Stimulated activated CD8-positive, alpha-beta memory T cell treated with anti-CD3 and anti-CD28 coated beads, Interleukin-15, amount 100 ng/mL, for 48 hours (primary cell): ENCODE measurements at places on chromosomes 5 and 9.

GRCh38 chr9:108600896-108601295 lies 254.9 kb downstream of the ACTL7B start:
- no peak for DNase-seq

DNA sequence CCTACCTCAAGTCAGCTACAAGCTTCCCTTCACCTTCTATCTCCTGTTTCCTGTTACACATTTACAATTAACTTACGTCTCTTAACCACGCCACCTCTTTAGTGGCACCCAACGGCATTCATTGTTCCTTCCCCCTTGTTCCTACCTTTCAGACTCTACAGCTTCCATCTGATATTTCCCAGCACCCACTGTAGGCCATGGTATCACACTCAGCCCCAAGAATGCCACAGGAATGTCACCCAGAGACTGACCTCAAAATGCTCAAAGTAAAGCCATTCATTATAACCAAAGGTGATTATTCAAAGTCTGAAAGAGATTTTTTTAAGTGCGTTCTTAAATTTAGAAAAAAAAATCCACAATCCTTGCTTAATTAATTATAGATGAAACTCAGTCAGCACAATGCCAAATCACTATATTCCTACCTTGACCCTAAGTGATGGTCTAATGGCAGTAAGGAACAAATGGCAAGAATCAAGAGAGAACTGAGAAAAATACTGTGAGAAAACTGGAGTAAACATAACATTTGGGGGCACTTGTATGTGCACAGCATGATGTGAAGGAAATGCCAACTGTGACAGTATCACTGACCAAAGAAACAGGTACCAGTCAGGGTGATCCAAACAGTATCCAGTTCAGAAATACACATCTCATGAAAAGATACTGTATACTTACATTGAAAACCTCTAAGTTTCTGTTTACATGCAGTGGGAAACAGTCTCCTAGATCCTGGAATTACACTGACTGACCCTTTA lies 52.1 kb downstream of the CTNND2 start:
- DNase-seq = no peak

- DNase-seq = no peak
Observed at GRCh38 chr9:110087605-110088004, 120.4 kb downstream of the C9orf152 start.

DNA sequence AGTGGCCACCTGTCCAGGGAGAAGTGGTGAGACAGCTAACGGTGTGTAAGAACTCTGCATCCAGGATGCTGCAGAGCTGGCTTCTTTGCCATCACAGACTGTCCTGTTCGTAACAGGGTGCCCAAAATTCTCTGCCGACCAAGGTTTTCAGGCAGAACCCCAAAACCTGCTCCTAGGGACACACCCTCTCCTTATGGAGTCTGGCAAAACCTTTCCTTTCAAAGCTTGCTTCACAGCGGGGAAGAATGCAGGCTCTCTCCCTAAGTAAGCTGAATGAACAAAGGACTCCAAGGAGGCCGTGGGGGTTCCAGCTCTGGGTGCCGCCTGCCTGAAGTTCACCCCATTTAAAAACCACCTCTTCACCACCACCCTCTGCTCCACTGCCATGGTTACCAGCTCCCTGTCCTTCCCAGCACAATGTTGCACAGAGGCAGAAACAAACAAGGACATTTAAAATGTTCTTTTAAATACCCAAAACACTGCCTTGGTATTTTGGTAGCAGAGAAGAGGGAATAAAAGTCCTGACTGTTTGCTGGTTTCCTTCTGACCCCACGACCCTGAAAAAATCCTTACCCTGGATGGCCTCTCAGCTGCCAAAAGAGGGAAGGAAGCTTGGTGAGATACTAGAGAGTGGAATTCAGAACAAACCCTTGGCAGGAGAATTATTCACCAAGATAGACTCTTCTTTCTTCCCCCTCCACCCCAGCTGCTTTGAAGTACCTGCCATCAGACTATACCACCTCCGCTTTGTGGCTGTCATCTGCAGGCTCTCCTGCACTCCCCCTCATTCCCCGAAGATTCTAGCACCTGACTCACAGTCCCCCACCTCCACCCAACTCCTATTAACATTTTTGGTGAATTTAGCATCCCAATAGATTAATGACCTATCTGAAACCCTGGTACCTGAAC lies 7.1 kb upstream of the KLF9 start:
- DNase-seq = no peak

DNA sequence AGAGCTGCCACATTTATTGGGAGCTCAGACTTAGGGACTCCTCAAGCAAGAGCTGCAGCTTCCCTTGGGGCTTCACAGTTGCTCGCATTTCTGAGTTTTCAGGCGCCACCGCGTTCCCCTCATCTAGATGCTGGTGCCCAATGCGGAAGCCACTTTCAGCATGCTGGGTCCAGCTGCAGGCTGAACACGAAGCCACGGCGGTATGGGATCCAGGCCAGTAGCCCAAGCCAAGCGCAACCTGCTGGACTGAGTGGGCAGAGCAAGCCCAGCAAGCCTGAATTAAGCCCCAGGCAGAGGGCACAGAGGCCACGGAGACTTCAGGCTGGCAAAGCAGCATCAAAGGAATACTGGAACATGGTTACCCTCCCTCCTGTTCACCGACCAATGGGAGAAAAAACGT lies 391.5 kb downstream of the HTR1A start:
- no peak for DNase-seq

- DNase-seq = no peak
Observed at GRCh38 chr5:135377751-135378680, 21.0 kb downstream of the MACROH2A1 start.

DNA sequence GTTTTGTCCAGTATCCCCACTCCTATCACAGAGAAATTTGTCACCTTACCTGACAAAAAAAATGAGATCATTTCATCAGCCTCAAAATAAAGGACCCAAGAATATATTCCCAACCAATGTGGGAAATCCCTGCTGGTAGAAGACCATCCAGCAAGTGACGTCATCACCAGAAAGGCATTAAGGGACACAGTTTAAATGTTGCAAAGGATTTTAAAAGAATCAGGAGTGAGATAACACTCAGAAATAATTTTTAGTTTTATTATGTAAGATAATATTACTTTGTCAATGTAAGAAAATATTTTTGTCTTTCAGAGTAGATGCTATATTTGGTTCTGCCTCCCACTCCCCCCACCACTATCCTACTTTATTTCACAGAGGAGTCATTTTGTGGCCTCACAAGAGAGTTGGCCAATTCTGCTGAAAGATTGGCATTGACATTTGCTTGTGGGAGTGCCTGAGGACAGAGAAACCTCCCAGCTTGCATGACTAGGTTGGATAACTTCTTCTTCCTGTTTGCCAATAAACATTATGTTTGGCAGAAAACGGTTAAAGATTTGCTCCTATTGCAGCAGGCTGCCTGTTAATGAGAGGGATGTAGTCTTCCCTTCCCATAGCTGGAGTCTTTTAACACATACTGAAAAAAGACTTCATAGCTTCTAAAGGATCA lies 288.6 kb upstream of the DAB2 start:
- DNase-seq = no peak

DNA sequence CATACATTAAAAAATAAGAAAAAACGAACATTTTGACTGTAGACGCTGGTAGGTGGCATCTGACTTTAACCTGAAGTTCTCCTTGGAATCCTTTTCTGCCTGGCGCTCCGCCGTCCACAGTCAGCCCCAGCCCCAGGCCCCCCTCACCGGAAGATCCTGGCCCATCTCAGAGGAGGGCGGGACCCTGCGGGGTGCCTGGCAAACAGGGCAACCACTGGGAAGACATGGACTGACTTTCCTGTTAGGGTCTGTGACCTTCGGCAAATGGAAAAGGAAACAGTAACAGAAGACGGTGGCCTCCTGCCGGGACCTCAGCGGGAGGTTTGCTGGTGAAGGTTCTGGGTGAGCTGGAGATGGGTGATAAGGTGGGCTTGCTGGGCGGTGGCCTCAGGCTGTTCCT lies 11.7 kb upstream of the EGR1 start:
- DNase-seq = no peak

GRCh38 chr9:71652480-71652879 lies 115.8 kb downstream of the CEMIP2 start:
- no peak for DNase-seq

- no peak for DNase-seq
Observed at GRCh38 chr9:76643399-76644117, 120.7 kb upstream of the PCA3 start.

DNA sequence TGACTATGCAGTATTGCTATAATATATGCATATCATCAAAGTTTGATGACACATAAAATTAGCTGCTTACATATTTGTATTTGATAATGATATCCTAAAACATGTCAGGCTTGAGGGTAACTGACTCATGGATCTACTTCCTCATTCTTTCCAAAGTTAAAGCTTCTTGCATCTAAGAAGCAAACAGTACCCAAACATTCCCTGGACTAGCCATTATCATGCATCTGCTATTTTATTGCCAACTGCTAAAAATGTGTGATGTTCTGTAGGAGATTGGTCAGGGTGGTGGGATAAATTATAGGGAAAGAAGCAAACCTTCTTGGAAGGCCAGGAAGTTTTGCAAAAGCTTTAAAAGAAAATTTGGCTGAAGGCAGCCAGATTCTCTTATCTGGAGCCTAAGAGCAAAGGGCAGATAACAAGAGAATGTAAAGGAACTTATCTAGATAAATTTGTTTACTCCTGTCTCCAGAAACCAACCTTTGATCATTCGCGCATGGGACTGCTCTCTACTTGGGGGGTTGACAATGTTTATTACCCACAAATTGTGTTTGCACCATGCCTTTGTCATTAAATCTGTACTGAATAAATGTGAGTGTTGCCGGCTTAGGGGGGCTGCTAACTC lies 604.1 kb upstream of the TLE4 start:
- no peak for DNase-seq

DNA sequence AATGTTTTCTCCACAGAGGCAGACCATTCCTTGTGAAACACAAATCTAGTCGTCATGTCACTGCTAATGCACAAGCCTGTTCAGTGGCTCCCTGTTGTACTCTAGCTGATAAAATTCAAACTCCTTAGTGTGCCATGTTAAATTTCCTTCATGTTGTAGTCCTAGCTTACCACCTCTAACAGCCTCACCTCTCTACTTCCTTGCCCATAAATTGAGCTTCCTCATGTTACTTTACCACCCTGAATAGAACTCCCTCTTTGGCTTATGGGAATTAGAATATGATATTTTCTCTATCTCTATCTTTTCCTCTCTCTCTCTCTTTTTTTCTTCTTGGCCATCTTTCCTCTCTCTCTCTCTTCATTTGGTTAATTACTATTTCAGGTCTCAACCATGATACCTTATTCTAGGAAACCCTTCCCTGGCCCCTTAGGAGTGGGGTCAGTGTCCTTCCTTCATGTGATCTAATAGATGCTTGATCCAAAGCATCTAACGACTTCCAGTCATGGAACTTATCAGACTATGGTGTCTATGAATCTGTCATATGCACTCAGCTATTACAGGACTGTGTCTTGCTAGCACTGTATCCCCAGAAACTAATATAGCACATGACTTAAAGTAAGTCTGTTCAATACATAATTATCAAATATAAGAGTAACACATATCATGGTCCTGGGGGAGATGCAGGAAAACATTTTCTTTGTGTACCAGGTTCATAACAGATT lies 31.5 kb upstream of the ALDH1A1 start:
- no peak for DNase-seq
